Central memory CD8-positive, alpha-beta T cell (primary cell): ENCODE measurements at places on chromosomes 2 and 18.

- DNase-seq: no peak
Observed at GRCh38 chr2:171185165-171185818, 24.6 kb upstream of the TLK1 start.

GRCh38 chr2:40016151-40016885 lies 237.3 kb upstream of the THUMPD2 start:
- no peak for DNase-seq

- no peak for DNase-seq
Observed at GRCh38 chr2:65952966-65953761, 481.8 kb upstream of the MEIS1 start.

- DNase-seq: no peak
Observed at GRCh38 chr2:99140056-99140859, 1.2 kb upstream of the C2orf15 start.

- no peak for DNase-seq
Observed at GRCh38 chr2:240873805-240874714, 5.4 kb downstream of the AGXT start.

- DNase-seq: no peak
Observed at GRCh38 chr2:118970396-118971135, 28.6 kb downstream of the MARCO start.
